ENCODE measurements at places on chromosomes 3 and 15.

- DNase-seq, result no peak
Measured at GRCh38 chr3:147756476-147756875, 347.3 kb downstream of the ZIC1 start.

- DNase-seq, result no peak
Measured at GRCh38 chr15:29749365-29750086, 72.7 kb downstream of the TJP1 start.

- DNase-seq, result no peak
Measured at GRCh38 chr15:73593304-73594074, 39.7 kb downstream of the NPTN start.

- DNase-seq, result no peak
Measured at GRCh38 chr3:151838574-151839312, 24.8 kb downstream of the AADAC start.

DNA sequence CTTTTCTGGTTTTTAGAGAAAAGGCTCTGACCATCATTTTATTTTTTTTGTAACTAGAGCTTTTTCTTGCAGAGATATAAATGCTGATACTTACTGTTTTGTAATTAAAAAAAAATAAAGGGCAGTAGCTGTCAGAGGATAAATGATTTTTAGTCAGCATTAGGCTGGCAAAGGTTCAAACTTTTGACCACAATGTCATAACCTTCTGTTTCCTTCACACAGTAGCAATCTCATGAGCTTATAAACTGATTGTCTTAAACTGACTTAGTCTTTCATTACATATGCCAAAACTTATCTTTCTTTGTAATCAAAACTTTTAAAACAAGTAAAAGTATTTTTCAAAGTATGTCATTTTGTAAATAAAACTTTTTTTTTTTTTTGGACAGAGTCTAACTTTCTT lies 841.9 kb downstream of the OTOL1 start:
- no peak for DNase-seq

- DNase-seq, result no peak
Measured at GRCh38 chr3:23966328-23966727, 21.2 kb downstream of the NR1D2 start.

- DNase-seq, result peak; percentile 10
Measured at GRCh38 chr3:149970716-149971402, at the start of gene PFN2. Gene PFN2, minus strand, starts transcription at chr3:149970895. Its CDS starts 39 bp downstream, at chr3:149970856.

DNA sequence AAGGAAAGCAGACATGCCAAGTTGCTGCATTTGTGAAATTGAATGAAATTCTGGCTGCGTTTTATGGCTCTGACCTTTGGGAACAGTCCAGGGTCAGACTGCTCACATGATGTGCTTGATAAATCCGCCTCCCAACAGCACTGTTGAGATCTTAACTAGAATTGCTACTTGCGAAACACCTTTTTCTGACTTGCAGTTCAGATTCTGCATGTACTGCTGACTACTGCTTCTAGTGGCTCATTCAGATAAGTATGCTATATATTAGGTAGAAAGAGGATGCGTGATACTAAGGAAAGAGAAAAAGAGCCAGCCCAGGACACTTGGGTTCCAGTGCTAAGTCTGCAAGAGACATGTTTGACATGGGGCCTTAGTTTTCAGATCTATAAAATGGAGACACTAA lies 129.4 kb downstream of the LPP start:
- DNase-seq, result no peak

- DNase-seq, result no peak
Measured at GRCh38 chr3:153093629-153094028, 68.4 kb upstream of the RAP2B start.

DNA sequence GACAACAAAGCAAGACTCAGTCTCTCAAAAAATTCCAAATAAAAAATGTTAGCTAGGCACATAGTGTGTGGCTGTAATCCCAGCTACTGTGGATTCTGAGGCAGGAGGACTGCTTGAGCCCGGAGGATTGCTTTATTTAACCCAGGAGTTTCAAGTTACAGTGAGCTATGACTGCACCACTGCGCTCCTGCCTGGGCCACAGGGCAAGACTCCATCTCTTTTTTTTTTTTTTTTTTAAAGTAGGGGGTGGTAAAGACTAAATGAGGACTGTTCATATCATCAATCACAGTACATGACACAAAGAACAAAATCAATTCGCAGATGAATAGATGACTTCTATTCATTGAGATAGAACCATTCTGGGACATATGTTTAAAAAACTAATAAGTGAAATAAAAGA lies 48.1 kb downstream of the ACAP2 start:
- no peak for DNase-seq

DNA sequence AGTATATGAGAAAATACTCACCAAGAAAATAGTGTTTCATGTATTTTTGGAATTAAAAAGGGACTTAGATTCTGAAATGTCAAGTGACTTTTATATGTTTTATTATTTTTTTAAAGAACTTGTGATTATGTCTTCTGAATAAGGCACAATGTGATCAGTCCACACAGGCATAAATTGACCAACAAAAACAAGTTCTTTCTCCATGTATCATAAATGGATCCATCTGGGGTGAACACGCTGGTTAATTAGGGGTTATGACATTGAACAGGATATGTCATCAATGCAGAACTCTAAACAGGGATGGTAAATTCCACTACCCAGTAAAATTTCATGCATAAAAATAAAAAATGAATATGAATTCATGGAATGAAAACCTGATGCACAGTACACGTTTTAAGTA lies 31.3 kb upstream of the PIK3CA start:
- no peak for DNase-seq

- no peak for DNase-seq
Measured at GRCh38 chr3:129526121-129526900, 2.1 kb upstream of the RHO start.

DNA sequence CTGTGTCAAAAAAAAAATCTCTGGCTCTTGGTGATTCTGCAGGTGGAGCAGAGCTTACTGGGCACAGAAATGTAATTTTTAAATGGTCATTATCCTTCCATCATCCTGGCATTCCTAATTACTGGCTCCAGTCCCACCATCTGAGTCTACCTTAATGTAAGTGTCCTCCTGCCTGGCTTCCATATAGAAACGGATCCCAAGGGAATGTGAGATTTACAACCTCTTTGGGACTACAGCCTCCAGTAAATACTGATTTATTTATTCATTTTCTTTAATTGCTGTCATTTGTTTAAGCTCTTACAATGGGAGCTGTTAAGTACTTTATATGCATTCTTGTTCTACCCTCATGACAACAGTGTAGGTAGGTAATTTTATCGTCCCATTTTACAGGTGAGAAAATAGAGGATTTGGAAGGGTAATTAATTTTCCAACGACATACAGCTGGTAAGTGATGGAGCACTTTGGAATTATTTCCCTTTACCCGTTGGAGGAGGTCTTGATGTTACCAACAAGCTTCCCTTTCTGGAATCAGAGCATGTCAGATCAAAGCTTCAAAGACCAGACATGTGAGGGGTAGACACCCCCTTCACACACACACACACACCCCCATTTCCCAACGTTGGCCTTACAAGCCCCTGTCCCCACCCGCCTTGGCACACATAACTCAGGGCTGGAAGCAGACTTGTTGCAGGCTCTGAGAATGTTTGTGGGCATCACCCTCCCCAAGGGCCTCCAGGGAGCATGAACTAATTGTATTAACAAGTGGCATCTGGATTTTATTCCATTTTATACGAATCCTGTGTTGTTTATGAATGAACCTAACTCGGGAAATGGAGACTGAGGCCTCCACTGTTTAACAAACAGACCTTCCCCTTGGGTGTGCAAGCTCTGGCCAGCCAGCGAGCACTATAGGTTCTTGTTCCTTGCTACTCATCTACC lies 116.9 kb downstream of the ALDH1A2 start:
- no peak for DNase-seq

DNA sequence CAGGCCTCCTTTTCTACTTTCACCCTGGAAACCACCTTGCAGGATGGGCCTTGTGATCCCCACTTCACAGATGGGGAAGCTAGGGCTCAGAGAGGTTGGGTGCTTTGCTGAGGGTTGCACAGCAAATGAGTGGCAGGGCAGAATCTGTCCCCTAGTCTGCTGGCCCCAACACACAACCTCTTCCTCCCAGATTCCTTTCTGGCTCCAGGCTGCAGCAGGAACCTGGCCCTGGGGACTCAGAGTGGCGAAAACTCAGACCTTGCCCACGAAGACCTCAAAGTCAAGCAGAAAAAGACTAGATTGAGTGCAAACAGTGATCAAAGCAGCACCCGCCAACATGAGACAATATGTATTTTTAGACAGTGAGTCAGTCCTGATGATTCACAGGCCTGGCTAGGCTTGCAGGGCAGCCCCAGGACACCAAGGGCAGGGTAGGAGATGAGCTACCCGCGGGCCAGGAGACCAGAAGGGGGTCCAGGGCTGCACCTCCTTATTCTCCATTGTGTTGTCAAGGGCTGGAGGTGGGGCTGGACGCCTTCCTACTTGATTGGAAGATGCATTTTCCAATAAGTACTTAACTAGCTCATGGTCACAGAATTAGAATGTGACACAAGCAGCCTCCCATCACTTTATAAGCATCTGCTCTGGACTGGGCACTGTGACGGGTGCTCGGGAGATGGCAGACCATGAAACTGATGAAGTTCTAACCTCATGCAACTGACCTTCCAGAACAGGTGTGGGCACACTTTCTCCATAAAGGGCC lies 23.9 kb downstream of the GOLGA6L2 start:
- DNase-seq, result no peak

GRCh38 chr3:178456621-178457285 lies 79.5 kb upstream of the KCNMB2 start:
- no peak for DNase-seq

DNA sequence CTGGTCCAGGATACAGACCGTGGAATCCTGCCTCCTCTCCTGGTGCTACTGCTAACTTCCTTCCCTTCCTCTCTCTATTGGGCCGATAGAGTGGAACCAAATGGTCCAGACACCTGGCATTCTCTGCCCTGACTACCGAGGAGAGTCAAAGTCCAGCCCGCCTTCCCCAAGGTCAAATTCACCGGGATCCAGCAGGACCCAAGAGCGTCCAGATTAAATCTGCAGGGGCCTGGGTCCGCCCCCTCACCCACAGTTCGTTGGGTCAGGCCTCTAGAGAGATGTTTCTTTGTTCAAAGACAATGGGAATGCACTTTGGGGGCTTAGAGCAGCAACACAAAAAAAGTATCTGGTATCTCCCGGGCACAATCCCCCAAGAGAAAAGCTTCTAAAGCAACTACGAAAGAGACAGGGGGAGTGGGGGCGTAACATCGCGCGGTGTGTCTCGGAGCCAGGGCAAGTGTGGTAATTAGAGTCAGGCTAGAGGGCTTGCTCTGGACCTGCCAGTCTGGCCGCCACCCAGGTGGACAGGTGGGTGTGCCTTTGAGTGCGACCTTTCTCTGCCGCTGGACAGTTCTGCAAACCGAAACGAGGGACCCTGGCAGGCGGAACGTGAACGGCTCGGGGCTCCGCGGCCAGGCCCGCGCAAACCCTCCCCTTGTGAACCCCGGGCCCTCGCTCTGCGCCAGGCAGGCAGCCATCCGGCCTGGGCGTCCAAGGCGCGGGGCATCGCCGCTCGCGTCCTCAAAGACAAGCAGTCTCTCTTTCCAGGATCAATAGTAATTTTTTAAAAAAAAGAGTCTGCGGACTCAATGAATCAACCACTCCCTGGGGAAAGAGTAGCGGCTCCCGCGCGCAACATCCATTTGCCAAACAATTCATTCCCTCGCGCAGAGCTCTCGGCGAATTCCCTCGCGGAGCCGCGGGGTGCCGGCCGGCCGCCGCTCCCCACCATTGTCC lies 806 bp downstream of the KLHL25 start:
- no peak for DNase-seq

DNA sequence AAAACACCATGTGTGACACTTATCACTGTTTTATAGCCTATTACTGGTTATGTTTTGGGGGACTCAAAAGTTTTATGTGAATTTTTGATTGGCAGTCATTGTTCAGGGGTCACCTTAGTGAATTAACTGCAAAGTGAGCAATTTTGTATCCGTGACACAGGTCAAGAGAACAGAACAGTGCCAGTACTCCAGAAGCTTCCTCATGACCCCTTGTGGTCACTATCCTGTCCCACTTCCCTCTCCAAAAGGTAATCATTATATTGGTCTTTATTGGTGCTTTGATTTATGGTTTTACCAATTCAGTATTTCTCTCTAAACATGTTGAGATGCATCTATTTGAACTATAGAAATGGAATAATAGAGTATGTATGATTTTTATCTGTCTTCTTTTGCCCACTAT lies 107.1 kb downstream of the STT3B start:
- DNase-seq, result no peak

- DNase-seq, result peak; percentile 48
Measured at GRCh38 chr3:16550676-16551341, 37.3 kb upstream of the RFTN1 start.

GRCh38 chr15:101139986-101140696 lies 111.7 kb downstream of the CHSY1 start:
- DNase-seq, result no peak

DNA sequence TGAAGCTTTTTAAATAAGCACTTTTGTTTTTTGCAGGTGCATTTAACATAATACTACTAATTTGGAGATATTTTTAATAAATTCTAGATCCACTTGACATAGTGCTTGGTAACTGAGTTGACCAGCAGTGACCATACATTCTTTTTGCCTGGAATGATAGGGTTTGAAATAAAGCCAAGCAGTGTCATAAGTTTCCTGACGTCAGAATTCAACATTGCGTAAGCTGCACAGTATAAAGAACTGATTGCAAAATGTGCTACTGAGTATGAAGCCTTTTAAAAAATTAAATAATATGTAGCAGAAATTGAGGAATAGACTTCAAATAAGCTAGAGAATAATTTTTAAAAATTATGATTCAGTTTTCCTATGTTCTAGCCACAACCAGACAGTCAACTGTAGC lies 454.6 kb upstream of the ARPP21 start:
- DNase-seq, result no peak

DNA sequence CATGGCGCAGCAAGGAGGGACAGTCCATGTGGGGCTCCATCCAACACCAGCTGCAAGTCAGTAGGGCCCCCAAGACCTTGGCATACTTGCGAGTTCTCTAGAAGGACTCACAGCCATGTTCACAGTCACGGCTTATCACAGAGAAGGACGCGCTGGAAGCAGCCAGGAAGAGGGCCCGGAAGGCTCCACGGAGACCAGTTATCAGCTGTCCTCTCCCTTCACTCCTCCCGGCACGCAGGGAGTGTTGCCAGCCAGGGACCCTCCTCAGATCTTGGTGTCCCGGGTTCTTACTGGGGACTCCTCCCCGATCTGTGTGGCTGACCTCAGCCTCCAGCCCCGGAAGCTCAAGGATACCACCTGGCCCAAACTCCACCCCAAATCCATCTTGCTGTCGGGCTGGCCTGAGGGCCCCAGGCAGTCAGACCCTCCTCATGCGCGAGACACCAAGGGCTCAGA lies 68.0 kb downstream of the SLTM start:
- no peak for DNase-seq

- no peak for DNase-seq
Measured at GRCh38 chr3:30639937-30640336, 33.5 kb downstream of the TGFBR2 start.

DNA sequence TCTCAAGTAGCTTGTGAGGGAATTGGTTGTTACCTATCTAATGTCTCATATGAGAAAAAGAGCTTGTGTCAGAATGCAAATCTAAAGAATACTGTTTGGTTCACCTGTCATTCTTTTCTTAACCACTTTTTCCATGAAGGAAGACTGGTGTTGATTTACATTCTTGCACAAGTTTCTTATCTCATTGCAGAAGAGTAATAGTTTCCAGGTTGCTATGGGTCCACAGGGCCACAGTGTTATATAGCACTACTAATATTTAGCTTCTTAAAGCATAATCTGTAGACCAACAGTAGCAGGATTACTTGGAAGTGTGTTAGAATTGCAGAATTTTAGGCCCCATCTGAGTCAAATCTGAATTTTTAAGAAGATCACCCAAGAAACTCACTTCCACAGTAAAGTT lies 697.5 kb downstream of the GBE1 start:
- no peak for DNase-seq

Data from stimulated activated CD4-positive, alpha-beta T cell treated with anti-CD3 and anti-CD28 coated beads, Interleukin-1b, Interleukin-23, amount 100 ng/mL, for 1 hour (primary cell).